Effector memory CD4-positive, alpha-beta T cell (primary cell): ENCODE measurements at places on chromosomes 5 and 9.

DNA sequence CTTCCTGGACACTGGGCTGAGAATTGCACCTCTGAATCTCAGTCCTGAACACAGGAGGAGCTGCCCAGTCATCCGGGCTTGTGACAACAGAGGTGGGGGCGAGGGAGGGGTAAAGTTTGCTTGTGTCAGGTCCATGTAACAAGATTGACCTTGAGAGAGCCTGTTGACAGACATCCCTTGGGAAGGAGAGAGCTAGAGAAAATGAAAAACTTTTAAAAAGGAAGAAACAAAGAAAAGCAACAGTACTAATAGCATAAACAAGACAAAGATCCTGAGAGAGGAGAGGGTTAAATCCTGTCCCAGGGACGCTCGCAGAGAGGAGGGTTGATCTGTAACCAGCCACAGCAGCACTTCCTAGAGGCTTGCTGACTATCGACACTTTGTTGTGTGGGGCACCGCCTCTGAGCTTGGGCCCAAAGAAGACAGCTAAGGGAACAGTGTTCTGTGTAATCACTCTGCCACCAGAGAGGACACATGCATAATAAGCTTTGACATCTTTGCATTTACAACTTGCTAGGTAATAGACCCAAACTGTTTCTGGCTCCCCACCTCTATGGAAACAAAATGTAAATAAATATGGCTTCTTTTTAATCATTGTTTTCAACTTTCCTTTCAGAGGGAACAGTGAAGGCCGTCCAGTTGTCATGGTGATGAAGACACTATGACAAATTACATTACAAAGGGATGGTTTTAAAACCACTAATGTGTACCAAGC, 363.7 kb downstream of the CSNK1G3 start:
- no peaks in the 10 kb centered on the region for H3K36me3 ChIP-seq
- no peak overlapping the region for H3K27ac ChIP-seq
- no peak overlapping the region for H3K4me3 ChIP-seq
- H3K27me3 ChIP-seq: no peaks in the 10 kb centered on the region
- no peaks in the 10 kb centered on the region for H3K4me1 ChIP-seq

DNA sequence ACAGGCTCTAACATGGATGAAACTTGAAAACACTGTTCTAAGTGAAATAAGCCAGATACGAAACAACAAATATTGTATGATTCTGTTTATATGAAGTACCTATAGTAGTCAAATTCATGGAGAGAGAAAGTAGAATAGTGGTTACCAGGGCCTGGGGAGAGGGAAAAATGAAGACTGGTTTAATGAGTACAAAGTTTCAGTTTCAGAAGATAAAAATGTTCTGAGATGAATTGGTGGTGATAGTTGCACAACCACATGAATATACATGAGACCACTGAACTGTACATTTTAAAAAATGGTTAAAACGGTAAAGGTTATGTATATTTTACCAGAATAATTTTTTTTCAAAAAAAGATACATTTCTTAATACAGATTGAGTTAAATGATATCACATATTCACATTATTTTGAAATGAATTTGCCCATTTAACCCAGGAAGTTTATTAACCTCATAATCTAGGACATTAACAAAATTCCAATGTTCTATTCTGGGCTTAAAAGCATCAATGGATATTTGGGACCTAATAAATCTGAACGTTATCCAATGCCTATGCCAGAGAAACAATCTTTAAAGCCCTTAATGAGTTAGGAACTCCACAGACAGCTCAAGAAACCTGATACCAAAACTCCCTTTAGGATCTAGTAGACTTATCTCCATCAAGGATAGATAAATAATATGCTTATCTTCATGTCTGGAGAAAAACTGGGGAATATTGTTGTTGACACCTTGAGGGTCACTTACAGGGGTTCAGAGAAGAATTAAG, 521.3 kb downstream of the EFNA5 start:
- H3K27me3 ChIP-seq: no peaks in the 10 kb centered on the region
- no peak overlapping the region for H3K4me3 ChIP-seq
- no peaks in the 10 kb centered on the region for H3K4me1 ChIP-seq
- no peaks in the 10 kb centered on the region for H3K36me3 ChIP-seq
- DNase-seq: no peak

- H3K36me3 ChIP-seq: no peaks in the 10 kb centered on the region
- H3K4me3 ChIP-seq: no peak overlapping the region
- no peak overlapping the region for H3K27ac ChIP-seq
- DNase-seq: no peak
Measured at GRCh38 chr5:153618867-153619266, 128.4 kb downstream of the GRIA1 start.

DNA sequence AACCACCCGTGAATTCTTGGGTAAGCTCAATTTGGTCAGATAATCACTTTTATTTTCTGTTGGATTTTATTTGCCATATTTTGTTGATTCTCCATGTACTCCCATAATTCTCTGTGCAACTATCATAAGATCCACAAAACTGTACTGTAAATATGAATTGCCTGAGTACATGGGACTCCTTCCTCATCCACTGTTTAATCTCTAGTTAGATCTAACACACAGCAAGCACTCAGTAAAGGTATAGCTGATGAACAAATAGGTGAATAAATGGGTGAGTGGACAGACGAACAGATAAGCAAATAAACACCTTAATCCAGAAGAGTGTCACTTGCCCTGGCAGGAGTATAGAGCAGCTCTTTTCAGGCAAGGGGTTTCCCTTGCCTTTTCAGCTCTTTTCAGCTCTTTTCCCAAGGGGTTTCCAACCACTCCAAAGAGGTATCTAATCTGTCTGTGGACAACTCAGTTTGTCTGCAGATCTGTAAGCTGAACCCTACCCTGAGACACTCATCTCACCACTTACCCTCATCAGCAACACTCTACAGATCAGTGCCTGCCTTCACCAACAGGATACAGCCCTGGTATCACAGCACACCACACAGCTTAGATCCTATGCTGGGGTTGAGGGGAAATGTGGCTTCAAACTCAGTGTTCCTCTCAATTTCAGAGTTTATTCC, 51.2 kb downstream of the SIL1 start:
- H3K27me3 ChIP-seq: no peaks in the 10 kb centered on the region
- no peak overlapping the region for H3K27ac ChIP-seq
- no peaks in the 10 kb centered on the region for H3K4me1 ChIP-seq
- DNase-seq: no peak
- no peak overlapping the region for H3K4me3 ChIP-seq
- no peaks in the 10 kb centered on the region for H3K36me3 ChIP-seq

GRCh38 chr9:93595461-93595860, 19.1 kb downstream of the PHF2 start:
- no peak overlapping the region for H3K27ac ChIP-seq
- no peaks in the 10 kb centered on the region for H3K27me3 ChIP-seq
- no peak for DNase-seq
- H3K4me1 ChIP-seq: peaks cover 26% of the 10 kb centered on the region
- H3K4me3 ChIP-seq: no peak overlapping the region

GRCh38 chr9:37961351-37961750, 57.4 kb upstream of the SLC25A51 start:
- no peaks in the 10 kb centered on the region for H3K27me3 ChIP-seq
- no peak for DNase-seq
- H3K36me3 ChIP-seq: no peaks in the 10 kb centered on the region
- no peak overlapping the region for H3K4me3 ChIP-seq
- H3K27ac ChIP-seq: no peak overlapping the region

- H3K27ac ChIP-seq: no peak overlapping the region
- no peaks in the 10 kb centered on the region for H3K4me1 ChIP-seq
- no peak for DNase-seq
- no peak overlapping the region for H3K4me3 ChIP-seq
- H3K36me3 ChIP-seq: no peaks in the 10 kb centered on the region
- H3K27me3 ChIP-seq: no peaks in the 10 kb centered on the region
Measured at GRCh38 chr5:37771731-37772130, 68.1 kb downstream of the GDNF start.

DNA sequence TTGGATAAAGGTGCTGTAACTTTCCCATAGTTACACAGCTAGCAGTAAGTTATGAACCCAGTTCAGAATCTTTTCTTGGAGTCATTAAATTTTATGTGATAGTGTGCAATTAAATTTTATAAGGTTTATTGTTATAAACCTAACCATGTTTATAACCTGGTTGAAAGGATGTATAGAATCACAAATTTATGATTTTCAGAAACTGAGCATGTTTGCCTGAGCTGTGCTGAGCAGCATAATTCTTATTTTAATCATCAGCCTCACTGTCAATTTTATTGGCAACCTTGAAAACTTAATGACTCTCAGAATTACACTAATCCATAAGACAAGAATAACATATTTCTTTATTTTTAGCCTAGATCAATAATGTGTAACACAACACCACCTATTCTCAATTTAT, 46.9 kb downstream of the ADAMTS19 start:
- no peaks in the 10 kb centered on the region for H3K36me3 ChIP-seq
- no peaks in the 10 kb centered on the region for H3K27me3 ChIP-seq
- H3K27ac ChIP-seq: no peak overlapping the region
- H3K4me1 ChIP-seq: no peaks in the 10 kb centered on the region
- DNase-seq: no peak
- no peak overlapping the region for H3K4me3 ChIP-seq

DNA sequence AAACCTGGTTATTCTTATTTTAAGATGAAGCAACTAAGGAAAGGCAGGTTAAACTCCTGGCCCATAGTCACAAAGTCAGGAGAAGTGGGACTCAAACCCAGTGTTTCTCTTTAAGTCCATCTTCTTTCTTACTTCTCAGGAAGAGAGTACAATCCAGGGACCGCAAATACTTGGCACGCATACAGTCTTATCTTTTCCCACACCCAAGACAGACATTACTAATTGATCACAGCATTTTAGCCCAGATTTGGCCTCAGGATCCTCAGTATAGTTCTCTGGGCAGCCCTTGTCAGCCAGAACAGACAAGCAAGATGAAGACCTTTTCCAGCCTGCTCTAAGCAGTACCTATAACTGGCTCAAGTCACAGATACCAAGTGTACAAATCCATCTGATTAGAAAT, 125.5 kb upstream of the RAI14 start:
- no peak overlapping the region for H3K27ac ChIP-seq
- H3K4me3 ChIP-seq: no peak overlapping the region
- no peak for DNase-seq
- no peaks in the 10 kb centered on the region for H3K27me3 ChIP-seq
- H3K36me3 ChIP-seq: no peaks in the 10 kb centered on the region

DNA sequence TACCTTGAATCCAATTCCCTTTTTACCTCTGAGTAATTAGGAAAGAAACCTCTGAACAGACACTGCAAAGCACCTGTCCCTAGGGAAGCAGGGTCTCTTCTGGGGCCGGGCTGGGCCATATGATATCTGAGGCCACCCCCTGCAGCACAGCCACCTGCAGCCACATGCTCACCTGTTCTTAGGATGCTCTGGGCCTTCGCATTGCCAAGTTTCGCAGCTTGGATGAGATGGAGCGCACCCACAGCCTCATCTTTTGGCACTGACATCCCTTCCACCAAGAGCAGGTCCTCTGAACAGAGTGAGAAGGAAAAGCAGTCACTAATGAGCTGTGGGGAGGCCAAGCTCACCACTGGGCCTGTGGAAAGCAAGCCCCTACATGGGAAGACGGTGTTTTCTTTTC, 27.3 kb downstream of the CLTA start:
- no peaks in the 10 kb centered on the region for H3K27me3 ChIP-seq
- no peak for DNase-seq
- H3K36me3 ChIP-seq: peaks cover 45% of the 10 kb centered on the region
- H3K4me3 ChIP-seq: no peak overlapping the region

- no peak overlapping the region for H3K4me3 ChIP-seq
- no peak for DNase-seq
- no peaks in the 10 kb centered on the region for H3K27me3 ChIP-seq
- no peaks in the 10 kb centered on the region for H3K36me3 ChIP-seq
Measured at GRCh38 chr9:70936536-70936935, 184.9 kb downstream of the TRPM3 start.

GRCh38 chr9:137426018-137426681, 3.0 kb downstream of the NOXA1 start:
- H3K4me1 ChIP-seq: peaks cover 12% of the 10 kb centered on the region
- no peaks in the 10 kb centered on the region for H3K27me3 ChIP-seq
- H3K4me3 ChIP-seq: no peak overlapping the region
- no peak overlapping the region for H3K27ac ChIP-seq

- no peaks in the 10 kb centered on the region for H3K36me3 ChIP-seq
- no peaks in the 10 kb centered on the region for H3K4me1 ChIP-seq
- H3K27me3 ChIP-seq: no peaks in the 10 kb centered on the region
- no peak overlapping the region for H3K27ac ChIP-seq
- no peak overlapping the region for H3K4me3 ChIP-seq
Measured at GRCh38 chr5:52523701-52524100, 264.0 kb upstream of the ITGA1 start.

GRCh38 chr9:102768002-102768401, 227.1 kb upstream of the CYLC2 start:
- H3K27me3 ChIP-seq: no peaks in the 10 kb centered on the region
- no peaks in the 10 kb centered on the region for H3K36me3 ChIP-seq
- no peak for DNase-seq
- H3K4me1 ChIP-seq: no peaks in the 10 kb centered on the region
- no peak overlapping the region for H3K4me3 ChIP-seq

GRCh38 chr5:158529454-158529853, 570.3 kb downstream of the EBF1 start:
- H3K36me3 ChIP-seq: no peaks in the 10 kb centered on the region
- DNase-seq: no peak
- H3K4me3 ChIP-seq: no peak overlapping the region
- no peaks in the 10 kb centered on the region for H3K4me1 ChIP-seq
- no peaks in the 10 kb centered on the region for H3K27me3 ChIP-seq

GRCh38 chr5:31853398-31854135, 214.6 kb downstream of the PDZD2 start:
- H3K36me3 ChIP-seq: no peaks in the 10 kb centered on the region
- DNase-seq: no peak
- H3K27me3 ChIP-seq: peaks cover 6% of the 10 kb centered on the region
- H3K4me3 ChIP-seq: no peak overlapping the region
- peaks cover 7% of the 10 kb centered on the region for H3K4me1 ChIP-seq
- H3K27ac ChIP-seq: no peak overlapping the region

DNA sequence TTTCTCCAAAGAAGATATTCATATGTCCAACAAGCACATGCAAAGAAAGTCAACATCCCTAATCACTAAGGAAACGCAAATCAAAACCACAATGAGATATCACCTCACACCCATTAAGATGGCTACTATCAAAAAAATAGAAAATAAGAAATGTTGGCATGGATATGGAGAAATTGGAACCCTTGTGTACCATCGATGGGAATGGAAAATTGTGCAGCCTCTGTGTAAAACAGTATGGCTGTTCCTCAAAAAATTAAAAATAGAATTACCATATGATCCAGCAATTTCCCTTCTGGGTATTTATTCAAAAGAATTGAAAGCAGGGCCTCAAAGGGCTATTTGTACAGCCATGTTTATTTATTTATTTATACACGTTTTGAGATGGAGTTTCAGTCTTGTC, 43.0 kb upstream of the HRH2 start:
- no peaks in the 10 kb centered on the region for H3K4me1 ChIP-seq
- DNase-seq: no peak
- no peak overlapping the region for H3K4me3 ChIP-seq
- H3K27ac ChIP-seq: no peak overlapping the region
- no peaks in the 10 kb centered on the region for H3K27me3 ChIP-seq

- H3K27ac ChIP-seq: no peak overlapping the region
- peaks cover 4% of the 10 kb centered on the region for H3K27me3 ChIP-seq
- H3K36me3 ChIP-seq: no peaks in the 10 kb centered on the region
- no peaks in the 10 kb centered on the region for H3K4me1 ChIP-seq
- H3K4me3 ChIP-seq: no peak overlapping the region
- DNase-seq: no peak
Measured at GRCh38 chr9:98442541-98442940, 187.1 kb upstream of the TBC1D2 start.

GRCh38 chr9:124697326-124698200, 73.5 kb downstream of the NR6A1 start:
- H3K4me1 ChIP-seq: no peaks in the 10 kb centered on the region
- H3K27ac ChIP-seq: no peak overlapping the region
- no peak overlapping the region for H3K4me3 ChIP-seq
- DNase-seq: no peak
